ENCODE measurements at places on chromosomes 5 and 9.

GRCh38 chr5:10387690-10388089 is 34.2 kb downstream of the MARCHF6 start:
- no peak for DNase-seq

GRCh38 chr9:131087354-131087893 is 8.9 kb upstream of the AIF1L start:
- no peak for DNase-seq

GRCh38 chr5:34501840-34502239 is 154.3 kb upstream of the RAI14 start:
- no peak for DNase-seq

GRCh38 chr9:76859860-76860259 is 46.1 kb downstream of the PRUNE2 start:
- no peak for DNase-seq

DNA sequence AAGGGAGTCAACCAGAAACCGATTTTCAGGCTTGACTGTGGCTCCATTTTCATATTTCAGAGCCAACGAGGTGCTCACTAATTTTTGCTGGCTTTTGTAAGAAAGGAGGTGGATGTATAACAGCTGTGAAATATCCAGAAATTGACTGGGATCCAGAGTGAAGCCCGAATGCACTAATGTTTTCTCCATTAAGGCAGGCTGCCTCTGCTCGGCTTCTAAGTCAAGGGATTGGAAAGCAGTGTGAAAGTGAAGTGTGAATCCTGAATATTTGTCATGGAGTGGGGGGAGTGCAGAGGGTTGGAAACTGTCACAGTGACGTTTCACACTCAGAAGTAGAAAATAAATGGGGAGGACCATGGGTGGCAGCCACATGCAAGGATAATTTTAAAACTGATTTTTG is 237.4 kb downstream of the GOLPH3 start:
- DNase-seq, result no peak

DNA sequence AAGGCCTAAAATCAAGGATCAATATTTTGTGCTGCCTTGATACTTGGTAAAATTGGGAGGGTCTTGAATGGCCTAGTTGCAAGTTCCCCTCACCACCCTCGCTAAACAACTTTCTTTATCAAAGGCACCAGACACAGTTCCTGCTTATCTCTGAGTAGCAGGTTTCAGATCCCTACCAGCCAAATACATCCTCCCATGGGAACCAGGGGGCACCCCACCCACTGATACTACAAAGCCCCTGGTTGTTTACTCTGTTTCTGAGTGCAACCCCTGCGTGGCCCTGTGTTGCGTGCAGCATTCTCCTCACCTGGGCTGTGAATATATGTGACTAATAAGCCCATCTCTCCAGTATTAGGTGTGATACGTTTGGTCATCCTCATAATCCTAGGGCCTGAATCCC is 314.9 kb downstream of the DRD1 start:
- no peak for DNase-seq

- DNase-seq, result no peak
Observed at GRCh38 chr5:80793354-80793753, 138.6 kb upstream of the DHFR start.

DNA sequence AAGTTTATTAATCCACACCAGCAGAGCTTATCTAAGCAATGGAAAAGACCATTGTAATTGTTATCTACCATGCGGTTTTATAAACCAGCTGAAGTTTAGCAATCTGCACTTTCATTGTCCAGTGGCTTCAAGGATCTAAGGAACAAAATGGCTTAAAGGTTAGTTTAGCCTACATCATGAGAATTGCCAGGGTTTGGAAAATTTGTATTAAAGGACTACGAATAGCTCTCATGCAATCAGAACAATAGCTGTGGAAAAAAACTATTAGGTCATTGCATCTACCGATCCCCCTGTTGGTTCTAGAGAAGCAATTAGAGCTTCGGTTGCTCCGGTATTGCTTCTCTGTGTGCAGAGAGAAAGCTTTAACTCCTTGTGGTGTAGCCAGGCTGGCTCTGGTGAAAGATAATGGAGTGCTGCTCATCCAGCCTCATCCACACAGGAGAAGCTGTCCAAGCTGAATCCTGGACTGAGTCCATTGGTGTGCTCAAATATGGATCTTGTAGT is 86.3 kb upstream of the SLC12A2 start:
- DNase-seq, result no peak

All from CD4-positive, alpha-beta T cell treated with Interleukin-4 for 1 hour (primary cell).